Stimulated activated CD4-positive, alpha-beta T cell treated with anti-CD3 and anti-CD28 coated beads, Interleukin-1b, Interleukin-23, amount 100 ng/mL, for 1 hour (primary cell): ENCODE measurements at places on chromosomes 6 and 20.

GRCh38 chr6:135568379-135568778, 70.8 kb upstream of the AHI1 start:
- no peak for DNase-seq

DNA sequence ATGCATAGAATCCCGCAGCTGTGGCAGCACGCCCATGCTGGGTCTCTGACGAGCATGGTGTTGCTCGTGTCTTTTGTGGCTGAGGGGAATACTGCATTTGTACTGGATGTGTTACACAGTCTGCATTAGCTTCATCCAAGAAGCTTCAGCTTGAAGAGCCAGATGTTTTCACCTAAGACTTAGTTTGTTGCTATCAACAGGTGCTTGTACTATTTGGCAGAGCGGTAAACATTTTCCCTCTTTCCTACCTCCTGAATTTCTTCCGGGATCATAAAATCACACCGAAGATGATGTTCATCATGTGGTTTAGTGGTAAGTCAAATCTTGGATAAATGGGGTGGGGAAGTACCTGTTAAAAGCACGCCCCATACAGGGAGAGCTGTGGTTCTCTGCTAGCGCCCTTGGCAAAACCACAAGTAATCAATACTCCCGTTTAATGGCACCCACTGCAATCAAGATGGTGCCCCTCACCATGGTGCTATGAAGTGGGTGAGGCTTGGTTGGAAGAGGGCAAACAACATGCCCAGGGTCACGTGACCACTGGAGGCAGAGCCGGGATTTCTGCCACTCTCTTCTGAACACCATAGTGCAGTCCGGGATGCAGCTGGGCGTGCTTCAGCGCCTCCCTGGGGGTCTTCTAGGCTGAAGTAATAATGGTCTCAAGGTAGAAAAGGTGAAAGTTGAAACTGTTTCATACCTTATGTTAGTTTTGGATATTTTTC, 34.4 kb downstream of the SPATA2 start:
- DNase-seq = no peak

GRCh38 chr20:63377256-63377941, 16.2 kb upstream of the CHRNA4 start:
- DNase-seq = no peak

DNA sequence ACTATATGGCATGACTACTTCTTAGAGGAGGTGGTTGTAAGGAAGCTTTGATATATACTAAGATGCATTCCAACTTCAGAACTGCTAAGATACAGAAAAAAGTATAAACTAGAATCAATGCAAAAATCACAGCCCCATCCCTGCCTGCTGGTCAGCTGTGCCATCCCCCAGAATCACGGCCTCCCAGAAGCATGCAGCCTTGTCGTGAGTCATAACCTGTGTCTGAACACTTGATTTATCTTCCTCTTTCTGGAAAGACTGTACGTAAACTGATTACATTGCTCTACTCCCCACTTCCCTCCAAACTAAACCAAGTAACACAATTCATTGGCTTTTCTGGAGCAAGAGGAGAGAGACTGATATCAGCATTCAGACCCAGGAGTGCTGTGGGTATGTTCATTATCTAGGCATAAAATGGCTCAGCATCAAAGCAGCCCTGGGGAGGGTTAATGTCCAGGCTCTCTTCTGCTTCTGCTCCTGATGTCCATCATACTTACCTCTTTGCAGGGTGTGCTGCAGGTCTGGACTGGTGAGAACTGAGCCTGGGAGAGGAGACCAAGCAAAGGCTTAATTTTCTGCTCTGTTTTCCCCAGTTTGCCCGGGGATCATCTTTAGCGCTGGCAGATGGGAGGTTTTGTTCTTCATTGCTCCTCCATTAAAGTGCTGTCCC, 18.4 kb downstream of the SCP2D1 start:
- DNase-seq = no peak

- no peak for DNase-seq
Measured at GRCh38 chr6:122059918-122060317, 339.5 kb upstream of the HSF2 start.

DNA sequence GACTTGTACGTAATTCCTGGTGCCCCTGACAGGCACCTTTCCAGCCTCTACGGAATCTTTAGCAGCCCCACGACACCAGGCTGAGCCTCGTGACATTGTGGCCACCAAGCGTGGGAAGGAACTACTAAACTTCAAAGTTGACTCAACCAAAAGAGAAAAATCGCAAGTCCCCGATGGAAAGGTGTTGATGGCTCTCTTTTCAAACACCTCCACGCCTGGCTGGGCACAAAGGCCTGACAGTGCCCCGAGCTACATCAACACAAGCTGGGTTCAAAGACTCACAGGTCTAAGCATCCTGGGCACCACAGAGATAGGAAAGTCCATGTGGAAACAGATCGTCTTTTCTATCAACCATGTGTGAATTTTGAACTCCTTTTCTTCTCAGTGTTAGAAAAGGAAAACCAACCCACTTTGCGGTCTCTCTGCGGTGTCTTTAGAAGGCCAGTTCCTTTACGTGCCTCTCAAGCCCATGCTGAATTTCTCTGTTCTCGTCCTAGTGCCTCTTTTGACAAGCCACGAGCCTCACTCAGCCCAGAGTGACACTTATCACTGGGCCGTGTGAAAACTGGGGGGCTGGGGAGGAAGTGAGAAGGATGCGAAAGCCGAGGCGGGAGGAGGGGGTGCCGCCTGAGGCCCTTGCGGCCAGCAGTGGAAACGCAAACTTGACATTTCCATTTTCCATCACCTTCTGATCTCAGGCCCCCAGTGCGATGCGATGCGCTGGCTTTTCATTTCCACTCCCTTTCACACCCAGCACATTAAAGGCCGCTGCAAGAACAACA, 59.4 kb downstream of the GFOD1 start:
- DNase-seq = peak; percentile 35

- no peak for DNase-seq
Measured at GRCh38 chr6:139256087-139256486, 35.7 kb downstream of the TXLNB start.

GRCh38 chr6:142416179-142416578, 114.4 kb downstream of the ADGRG6 start:
- no peak for DNase-seq

DNA sequence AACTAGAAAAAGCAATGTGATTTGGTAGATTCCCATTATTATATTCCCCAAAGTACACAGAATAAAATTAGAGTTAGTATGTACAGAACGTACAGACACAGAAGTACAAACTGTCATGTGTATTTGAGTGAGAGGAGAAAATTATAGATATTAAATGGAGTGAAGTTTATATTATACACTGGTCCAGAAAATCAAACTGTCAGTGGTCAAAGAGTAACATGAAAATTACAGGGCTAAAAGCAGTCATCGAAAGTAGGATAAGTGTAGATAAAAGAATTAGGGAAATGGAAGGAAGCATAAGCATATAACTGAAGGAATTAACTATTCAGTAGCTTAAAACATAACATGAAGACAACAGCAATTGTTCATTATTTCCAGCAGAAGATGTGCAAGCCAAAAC, 30.3 kb downstream of the SEL1L2 start:
- DNase-seq = no peak

DNA sequence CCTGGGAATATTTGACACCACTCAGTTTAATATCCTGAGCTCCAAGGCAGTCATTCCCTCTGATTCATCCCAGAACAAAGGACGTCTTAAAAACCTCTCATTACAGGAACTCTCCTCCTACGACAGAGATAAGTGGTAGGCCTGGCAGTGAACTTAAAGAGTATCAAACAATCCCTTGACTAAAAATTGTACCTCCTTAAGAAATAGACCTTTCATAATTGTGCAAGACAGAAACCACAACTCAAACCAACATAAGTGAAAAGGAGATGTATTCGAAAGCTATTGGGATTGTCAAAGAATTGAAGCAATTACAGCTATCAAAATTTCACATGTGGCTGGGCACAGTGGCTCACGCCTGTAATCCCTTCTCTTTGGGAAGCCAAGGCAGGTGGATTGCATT, 19.1 kb upstream of the BNIP5 start:
- no peak for DNase-seq

DNA sequence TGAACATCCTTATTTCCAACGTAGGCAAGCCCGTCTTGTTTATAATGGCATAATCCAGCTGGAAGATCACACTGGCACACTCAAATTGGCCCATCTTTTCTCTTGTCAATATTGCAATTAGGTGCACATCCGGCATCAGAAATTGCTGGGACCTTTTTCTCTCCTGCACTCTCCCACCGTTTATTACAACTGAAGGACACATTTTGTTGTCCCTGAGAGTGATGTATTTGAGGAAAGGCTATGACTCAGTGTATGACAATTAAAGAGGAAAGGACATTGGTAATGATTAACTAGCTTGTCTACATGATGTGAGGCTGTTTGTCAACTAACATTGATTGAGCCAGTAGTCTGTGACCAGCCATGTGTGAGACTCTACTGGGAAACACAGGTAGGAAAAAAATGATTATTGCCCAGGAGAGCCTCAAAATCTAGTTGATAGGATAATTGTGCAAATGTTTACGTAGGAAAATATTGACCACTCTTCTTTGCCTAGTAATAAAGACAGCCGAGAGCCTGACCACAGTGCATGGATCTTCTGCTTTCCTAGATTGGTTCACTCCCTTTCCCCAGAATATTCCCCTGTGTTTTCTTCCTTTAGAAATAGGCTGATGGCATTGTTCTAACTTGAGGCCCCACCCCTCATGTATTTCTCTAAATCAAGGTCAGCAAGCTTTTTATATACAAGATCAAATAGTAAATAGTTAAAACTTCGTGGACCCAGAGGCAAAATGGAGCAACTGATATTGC, 230.0 kb upstream of the BTBD3 start:
- DNase-seq = no peak

DNA sequence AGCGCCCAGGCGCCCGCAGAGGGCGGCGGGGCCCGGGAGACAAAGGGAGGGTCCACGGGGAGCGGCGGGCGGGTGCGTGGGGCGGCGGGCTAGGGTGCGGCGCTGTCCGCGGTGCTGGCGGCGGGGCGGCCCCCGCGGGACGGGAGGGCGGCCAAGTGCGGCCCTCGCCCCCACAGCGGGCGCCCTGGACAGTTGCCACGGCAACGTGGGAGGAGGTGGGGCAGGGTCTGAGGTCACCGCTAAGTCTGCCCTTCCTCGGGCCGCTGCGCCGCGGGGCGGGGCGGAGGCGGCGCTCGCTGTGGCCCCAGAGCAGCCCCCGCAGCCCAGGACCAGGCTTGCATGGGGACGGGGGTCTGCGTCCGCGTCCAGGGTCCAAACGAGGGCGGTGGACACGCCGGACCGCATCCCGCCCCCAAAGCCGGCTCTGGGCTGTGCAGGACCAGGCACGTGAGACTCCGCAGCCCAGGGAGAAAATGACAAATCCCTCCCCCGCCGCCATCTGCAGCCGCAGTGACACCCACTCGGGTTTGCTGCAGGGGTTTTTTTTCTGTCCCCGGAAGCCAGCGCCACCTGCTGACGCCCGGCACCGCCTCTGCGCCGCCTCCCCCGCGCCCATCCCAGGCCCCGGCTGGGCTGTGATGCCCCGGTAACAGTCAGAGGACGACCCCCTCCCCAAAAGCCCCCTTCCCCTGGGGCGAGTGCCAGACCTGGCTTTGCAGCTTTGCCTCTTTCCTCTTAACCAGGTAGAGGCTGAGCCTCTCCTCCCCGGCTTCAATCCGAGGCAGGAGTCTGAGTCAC, 36.8 kb downstream of the YTHDF1 start:
- peak; percentile 39 for DNase-seq

DNA sequence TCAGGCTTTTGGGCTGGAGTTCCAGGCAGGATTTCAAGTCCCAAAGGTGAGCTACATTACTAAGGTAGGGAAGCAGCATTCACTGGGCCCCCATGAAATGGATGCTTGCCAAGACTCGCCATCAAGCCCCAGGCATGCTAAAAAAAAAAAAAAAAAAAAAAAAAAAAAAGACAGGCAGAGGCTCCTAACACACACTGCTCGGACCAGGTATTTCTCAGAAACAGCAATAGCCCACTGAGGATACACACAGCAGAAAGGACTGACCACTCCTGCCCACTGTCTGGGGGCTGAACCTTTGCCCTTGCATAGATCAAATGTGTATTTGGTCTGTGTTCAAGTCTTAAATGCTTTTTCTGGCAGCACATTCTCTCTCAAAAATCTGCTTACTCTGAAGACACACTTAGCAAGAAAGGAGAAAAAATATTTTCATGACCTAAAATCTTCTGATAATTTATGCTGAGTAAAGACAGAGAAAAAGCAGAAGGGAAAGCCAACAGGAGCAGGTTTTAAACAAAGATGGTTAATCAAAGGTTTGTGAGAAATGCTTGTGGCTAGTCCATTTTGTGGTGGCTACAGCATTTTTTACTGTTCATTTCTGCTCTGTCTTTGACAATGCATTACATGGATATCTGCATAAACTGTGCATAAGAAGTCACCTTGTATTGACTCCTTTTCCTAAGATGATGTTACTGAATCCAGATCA, 37.9 kb upstream of the BEND6 start:
- DNase-seq = no peak

- no peak for DNase-seq
Measured at GRCh38 chr6:8670792-8671191, 235.4 kb upstream of the SLC35B3 start.

GRCh38 chr6:109373762-109374161, 8.5 kb downstream of the CD164 start:
- no peak for DNase-seq

- no peak for DNase-seq
Measured at GRCh38 chr6:36333931-36334725, 2.6 kb downstream of the BNIP5 start.

DNA sequence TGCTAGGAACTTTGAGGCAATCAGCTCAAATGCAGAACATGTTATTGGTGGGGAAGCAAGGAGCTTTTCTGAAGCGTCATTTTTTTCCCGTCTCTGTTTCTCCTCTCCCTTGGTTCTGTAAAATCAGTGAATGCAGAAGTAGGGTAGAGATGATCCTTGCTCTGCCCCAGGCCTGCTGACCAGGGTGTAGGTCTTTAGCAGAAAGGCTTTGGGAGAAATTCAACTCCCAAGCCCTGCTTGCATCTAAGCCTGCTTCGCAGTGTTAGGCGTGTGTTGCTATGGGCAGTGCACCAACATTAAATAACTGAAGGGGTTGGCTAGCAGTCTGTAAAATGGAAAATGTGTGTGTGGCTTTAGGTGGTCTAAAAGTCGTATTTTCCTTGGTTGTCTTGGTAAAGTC, 45.9 kb downstream of the SASH1 start:
- no peak for DNase-seq

DNA sequence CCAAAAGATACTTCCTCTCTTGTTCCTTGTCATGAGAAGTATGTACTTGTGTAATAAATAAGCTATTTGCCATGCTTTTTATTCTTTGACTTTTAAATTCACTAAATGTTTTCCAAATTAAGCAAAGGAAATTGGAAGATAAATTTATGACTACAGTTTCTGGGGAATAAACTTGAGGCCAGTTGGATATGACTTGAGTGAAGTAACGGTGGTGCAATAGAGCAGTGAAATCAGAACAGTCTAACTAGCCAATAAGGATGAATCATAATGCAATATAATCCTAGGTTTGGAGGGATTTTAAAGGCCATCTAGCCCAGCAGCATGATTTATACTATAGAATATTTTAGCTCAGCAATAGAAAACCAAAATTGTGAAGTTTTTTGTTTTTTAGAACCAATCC, 183.8 kb upstream of the TCF21 start:
- no peak for DNase-seq
